Naive thymus-derived CD8-positive, alpha-beta T cell (primary cell): ENCODE measurements at places on chromosomes 16 and 17. TPM values are rescaled to one million over a fixed set of nuclear protein-coding genes. Genes with fewer than 3 reads are reported as not detected.

DNA sequence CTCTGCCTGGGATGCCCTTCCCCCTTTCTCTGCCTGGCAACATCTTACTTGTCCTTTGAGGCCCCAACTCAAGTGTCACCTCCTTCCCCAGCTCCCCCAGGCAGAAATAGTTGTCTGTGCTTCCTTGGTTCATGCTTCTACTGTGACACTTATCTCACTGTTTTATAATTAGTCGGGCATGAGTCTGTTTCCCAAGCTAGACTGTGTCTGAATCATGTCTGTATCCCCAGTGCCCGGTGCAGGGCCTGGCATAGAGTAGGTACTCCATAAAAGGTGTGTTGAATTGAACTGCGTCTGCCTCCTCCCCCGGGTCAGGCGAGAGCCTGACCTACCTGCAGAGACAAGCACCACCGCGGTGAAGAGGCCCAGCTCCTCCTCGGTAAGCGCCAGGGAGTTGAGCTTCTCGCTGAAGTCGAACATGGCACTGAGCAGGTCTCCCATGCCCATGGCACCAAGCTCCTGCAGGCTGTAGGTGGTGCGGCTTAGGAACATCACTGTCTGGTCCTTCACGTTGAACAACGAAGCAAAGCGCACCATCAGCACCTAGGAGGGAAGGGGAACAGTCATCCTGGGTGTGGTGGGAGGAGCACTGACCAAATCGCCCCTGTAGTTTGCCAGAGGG lies 6.7 kb downstream of the NR1D1 start:
- no peak for DNase-seq

DNA sequence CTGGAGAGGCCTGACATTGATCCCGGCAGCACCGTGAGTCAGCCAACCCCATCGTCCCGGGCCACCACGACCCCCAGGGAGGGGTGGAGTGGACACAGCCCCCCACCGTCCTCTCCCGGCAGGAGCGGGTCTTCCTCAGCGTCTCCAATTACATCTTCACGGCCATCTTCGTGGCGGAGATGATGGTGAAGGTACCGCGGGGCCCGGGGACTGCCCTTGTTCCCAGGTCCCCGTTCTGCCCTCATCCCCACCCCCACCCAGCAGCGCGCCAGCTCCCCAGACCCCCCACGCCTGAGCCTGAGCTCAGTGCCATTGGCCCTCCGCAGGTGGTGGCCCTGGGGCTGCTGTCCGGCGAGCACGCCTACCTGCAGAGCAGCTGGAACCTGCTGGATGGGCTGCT lies 14.6 kb downstream of the TPSG1 start:
- DNase-seq, result no peak

Gene GJC1
- not detected for polyA plus RNA-seq

GRCh38 chr17:8947201-8947600 lies 18.3 kb downstream of the PIK3R5 start:
- no peak for DNase-seq

GRCh38 chr16:56450275-56450985 lies 702 bp downstream of the NUDT21 start:
- no peak for DNase-seq

Gene HAP1
- polyA plus RNA-seq, result not detected

DNA sequence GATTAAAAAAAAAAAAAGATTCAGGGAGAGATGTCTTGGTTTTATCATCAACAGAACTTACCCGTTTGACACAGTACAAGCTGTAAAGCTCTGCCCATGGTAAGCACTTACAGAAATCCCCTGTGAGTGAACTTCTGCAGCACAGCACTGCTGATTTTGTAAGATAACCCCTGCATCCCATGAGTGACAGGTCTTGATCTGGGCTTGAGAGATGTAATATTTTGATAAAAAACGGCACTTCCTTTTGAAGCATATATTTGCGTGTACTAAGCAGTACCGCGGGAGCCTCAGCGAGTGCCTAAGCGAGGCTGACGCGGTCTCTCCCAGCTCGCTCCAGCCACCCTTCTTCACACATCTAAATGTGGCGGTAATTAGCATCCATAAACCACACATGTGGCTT lies 50.5 kb downstream of the IKZF3 start:
- peak; percentile 69 for DNase-seq

DNA sequence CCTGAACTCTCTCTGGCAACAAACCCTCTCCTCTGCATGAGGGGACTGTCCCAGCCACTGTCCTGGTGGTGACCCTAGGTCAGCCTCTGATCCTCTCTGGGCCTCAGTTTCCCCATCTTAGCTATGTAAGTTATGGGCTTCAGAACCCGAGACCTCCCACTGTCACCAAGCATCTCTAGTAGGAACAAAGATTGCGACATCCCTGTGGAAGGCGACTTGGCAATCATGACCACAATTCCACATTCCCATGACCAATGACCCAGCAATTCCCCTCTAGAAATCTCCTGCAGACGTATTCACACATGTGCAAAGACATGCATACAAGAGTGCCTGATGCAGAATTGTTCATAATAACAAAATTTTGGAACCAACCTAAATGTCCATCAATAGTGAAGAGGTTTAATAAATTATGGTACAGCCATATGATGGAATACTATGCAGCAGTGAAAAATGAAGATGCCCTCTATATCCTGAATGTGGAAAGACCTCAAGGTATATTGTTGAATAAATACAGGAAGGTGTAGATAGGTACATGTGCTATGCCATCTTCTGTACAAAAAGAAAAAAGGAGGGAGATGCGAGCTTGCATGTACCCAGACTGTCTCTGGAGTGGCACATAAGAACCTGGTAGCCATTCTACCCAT lies 21.2 kb downstream of the CNGB1 start:
- DNase-seq, result no peak

DNA sequence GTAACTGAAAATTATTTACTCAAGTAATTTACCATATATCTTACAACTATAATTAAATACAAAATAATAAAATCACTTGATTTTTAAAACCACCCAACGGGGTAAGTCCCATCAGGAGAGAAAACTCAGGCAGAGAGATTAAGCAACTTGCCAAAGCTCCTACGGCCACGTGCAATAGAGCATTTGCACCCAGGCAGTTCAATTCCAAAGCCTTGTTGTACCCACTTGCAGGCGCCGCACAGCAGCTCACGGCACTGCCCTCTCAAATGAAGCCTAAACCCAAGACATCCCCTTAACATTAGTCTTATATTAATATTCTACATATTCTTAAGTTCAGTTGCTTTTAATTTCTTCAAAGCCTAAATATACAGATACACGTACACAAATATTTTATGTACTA lies 75.7 kb downstream of the SPAG9 start:
- DNase-seq, result no peak
